ENCODE measurements at places on chromosomes 3 and 15. TPM values are rescaled to one million over a fixed set of nuclear protein-coding genes. Genes with fewer than 3 reads are reported as not detected.

Gene CFAP44
- 14.1 TPM for total RNA-seq

Gene ACY1
- total RNA-seq = 21.9 TPM

Gene PRR20G
- total RNA-seq = not detected

Gene SEC22C
- total RNA-seq = 59.5 TPM

Gene MESP1
- total RNA-seq = 2.1 TPM

Gene CCDC174
- total RNA-seq = 31.0 TPM

Gene SLC22A14
- total RNA-seq = 0.13 TPM

- no peak for DNase-seq
Measured at GRCh38 chr3:20652231-20652986, 466.4 kb upstream of the SGO1 start.

GRCh38 chr3:55737186-55737585, 250.1 kb upstream of the WNT5A start:
- no peak for DNase-seq

- DNase-seq = no peak
Measured at GRCh38 chr3:123152687-123153086, 49.1 kb upstream of the SEC22A start.

DNA sequence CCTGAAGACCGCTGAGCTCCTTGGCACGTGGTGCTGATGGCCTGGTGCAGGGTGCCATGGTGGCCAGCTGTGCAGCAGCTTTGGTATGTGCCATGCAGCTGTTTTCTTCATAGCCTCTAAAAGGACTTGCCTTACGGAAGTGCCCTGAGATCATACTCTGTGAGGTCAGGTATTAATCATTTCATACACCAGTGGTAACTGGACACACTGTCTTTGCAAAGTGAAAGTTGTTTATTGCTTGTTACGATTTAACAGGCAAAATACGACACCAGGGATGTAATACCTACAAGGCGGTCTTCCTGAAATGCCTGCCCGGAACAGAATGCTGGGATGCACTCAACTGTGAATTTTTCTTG, 184.6 kb downstream of the ATP10A start:
- DNase-seq = no peak

GRCh38 chr15:89187986-89188514, 33.3 kb downstream of the RLBP1 start:
- no peak for DNase-seq

DNA sequence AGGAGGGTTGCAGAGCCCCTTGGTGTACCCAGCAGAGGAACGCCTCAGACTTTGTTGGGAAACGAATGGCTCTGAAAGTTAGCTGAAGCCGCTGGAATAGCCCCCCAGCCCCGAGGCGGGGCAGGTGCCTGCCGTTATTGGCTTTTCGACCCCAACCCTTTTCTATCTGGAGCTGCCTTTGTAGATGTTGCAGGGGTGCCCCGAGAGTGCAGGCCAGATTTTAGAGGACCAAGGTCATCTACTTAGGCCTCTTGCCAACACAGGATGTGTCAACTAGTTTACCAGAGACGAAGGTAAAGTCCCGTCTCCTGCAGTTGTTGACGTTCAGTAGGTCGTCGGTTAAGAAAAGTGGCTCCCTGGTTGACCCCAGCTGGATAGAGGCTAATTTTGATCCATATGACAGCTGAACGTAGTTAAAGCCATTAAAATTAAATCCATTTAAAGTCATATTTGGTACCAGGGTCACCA, 579 bp upstream of the UBE3A start:
- no peak for DNase-seq

DNA sequence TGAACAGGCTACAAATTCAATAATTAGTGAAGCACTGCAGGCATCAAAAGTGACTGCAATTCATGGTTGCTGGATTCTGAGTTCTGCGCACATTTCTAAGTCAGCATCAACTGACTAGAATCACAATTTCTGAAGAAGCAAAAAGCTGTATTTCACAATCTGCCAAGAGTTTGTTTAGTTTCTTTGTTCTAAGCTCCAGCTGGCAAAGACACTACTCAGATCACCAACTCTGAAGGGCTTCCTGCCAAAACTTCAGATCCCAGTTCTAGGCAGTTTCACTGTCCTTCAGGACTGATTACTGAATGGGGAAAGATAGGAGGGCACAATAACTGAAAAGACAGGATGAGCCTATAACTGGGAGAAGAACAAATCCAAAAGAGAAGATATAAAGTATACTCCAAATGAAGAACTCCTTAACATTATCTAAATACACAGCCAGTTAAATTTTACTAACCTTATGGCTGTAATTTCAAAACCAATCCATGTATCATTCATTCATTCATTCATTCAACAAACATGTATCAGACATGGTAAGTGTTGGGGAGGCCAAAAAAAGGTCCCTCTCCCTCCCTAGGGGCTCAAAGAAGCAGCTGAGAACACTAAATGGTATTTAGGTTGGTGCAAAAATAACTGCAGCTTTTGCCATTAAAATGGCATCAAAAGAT, 17.1 kb downstream of the TJP1 start:
- no peak for DNase-seq

DNA sequence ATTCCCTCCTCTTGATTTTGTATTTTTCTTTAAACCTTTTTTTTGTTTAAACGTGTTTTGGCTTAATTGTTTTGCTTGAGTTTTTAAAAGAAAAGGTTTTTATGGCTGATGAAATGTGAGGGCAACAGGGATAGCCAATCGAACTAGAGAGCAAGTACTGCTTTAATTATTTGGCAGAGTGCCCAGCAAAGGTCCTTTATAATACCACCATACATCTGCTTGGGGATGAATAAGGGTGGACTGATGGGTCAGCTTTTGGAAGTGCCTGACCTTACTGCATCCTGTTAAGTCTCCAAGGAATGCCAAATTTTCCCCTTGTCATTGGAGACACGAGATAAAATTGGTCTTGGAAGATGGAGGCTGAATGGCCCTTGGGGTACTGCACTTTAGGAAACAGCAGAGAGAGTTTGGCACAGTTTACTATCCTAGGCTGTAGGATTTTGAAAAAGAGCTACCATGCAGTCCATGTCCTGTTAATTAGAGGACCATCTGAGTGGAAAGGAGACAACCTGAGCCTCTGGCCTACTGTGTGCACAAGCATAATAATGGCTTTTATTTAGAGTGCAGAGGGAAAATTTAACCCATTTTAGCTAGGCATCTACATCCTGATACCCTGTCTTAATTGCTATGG, 19.8 kb upstream of the MTHFS start:
- DNase-seq = no peak

GRCh38 chr3:71356265-71356664, 227.3 kb downstream of the FOXP1 start:
- DNase-seq = no peak

- no peak for DNase-seq
Measured at GRCh38 chr3:1117843-1118473, 25.1 kb downstream of the CNTN6 start.

GRCh38 chr3:66598168-66598567, 97.3 kb upstream of the LRIG1 start:
- no peak for DNase-seq

GRCh38 chr3:58434990-58435389, 1.4 kb upstream of the PDHB start:
- DNase-seq = no peak

DNA sequence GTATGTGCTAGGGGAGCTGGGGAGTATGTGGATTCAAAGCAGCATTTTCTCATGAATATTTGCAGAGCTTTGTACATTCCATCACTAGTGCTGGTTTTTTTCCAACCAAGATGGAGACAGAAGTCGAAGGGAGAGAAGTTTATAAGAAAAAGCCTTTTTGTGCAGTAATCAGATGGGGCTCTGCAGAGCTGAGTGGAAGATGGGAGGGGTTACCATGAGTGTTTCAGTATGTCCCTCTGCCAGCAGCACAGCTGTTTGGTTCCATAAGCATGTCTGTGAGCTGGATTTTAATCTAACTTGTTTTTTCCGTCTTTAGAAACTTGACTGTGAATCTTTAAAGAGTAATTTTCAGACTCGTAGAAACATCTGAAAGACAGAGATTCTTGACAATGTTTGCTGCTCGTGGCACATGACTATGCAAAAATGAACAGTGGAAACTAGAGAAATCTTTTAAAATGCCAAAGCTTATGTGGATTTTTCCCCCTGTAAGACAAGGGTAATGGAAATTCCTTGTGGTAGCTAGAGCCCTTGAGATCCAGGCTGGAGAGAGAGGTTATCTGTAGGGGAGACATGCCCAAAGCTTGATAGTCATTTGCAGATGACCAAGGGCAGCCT, 20.3 kb downstream of the STARD9 start:
- no peak for DNase-seq

GRCh38 chr3:193978486-193978885, 157.5 kb upstream of the HES1 start:
- DNase-seq = no peak

DNA sequence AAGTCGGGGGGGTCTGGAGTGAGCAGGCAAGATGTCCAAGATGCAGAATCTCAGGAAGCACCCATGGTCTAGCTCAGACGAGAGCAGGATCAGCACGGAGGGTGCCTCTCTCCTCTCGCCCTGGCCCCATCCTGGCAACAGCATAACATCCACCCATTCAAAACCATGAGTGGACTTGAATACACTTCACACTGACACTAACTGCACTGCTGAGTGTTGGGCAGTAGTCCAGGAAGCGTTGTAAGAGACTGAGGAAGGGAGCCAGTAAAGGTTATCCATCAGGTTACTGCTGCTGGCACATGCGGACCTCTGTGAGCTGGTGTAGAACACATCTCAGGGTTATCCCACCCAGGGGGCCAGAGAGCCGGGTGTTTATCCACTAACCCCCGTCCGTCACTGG, 131.0 kb upstream of the TOPAZ1 start:
- no peak for DNase-seq

GRCh38 chr15:70799667-70800450, 36.5 kb upstream of the UACA start:
- DNase-seq = no peak

DNA sequence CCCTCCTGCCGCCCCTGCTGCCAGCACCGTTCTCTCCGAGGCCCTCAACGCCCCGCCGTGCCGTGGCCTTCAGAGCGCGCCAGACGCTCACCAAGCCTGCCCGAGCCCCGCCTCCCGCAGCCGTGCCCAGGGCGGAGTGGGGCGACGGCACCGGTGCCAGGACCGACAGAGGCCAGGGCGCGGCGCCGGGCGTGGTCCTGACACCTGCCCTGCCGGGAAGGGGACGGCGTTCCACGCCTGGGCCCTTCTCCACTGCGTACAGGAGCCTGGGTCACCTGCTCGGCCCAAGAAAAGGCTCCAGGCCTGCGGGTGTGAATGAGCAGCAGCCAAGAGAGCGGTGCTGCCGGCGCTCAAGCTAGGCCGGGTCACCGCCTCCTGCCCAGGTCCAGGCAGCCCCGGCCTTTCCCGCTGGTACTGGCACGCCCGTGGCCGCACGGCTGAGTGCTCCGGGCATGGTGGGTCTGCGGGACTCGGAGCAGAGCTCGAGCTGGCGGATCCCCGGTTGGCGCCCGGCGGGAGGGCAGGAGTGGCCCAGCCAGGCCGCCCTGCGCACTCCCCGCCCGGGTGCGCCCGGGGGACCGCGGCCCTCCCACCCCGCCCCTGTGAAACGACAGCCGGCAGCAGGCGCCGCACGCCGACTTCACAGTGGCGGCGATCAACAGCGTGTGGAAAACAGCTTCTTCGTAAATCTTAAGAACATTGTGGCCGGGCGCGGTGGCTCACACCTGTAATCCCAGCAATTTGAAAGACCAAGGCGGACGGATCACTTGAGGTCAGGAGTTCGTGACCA, 4.2 kb downstream of the OCA2 start:
- peak; percentile 56 for DNase-seq

DNA sequence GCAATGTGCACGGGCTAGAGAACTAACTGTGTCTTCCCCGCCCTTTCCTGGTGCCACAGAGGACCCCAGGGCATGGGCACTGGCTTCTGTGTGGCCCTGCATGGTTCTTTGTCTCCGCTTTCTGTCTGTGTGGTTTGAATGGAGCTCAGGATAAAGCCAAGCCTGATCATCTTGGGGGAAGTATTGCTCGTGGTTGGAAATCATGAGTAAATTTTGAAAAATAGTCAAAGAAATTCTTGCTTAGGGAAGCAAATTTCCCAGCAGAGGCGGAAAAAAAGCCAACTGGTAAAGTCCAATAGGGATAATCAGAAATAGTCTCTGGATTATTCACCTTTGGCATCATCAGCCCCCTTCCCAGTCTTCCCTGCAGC, 55.4 kb downstream of the MAGEF1 start:
- no peak for DNase-seq

- no peak for DNase-seq
Measured at GRCh38 chr3:115932807-115933206, 309.5 kb downstream of the GAP43 start.

DNA sequence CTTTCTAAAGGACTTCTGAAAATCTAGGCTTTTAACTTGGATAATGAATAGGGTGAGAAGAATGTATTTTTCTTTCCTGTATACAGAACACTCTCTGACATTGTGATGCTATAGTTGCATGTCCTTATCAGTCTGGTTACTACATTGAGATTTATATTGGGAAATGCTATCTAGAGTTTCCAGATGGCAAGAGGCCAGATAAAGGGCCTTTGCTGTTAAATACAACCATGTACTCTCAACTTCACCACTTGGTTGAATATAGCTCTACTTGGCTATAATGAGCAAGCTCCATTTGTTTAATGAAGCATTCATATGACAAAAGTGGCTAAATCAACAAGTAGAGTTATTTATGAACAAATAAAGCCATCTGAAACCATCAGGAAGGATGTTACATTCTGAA, 91.0 kb downstream of the IGSF11 start:
- DNase-seq = no peak

DNA sequence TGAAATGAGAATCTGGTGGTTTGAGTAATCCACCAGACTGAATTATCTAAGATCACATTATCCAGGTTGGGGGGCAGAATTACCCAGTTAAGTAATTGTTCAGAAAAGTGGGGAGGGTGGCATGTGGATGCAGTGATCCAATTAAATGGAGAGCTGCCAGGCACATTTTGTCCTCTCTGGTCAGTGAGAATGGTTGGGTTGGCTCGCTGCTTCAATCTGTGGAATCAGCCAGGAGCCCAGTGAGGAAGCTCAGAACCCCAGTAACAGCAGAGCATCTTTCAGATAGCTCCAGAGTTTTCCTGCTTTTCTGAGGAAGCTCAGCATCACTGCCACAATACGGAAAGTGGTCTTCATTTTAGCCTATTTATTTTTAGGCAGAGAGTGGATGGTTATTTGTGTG, 6.4 kb upstream of the EXOG start:
- no peak for DNase-seq

- DNase-seq = no peak
Measured at GRCh38 chr3:110301781-110302180, 769.8 kb upstream of the NECTIN3 start.

GRCh38 chr3:169528289-169528688, 135.2 kb downstream of the MECOM start:
- no peak for DNase-seq

GRCh38 chr3:51384055-51384725, 901 bp upstream of the MANF start:
- DNase-seq = peak; percentile 71
